Esophagus mucosa (tissue), 1 donor: ENCODE measurements at places on chromosomes 7 and 10. TPM values are rescaled to one million over a fixed set of nuclear protein-coding genes. Genes with fewer than 3 reads are reported as not detected.

The HOXA6 gene
- 1.7 TPM for total RNA-seq

The INPP5A gene
- total RNA-seq = 14.3 TPM

The STRA8 gene
- not detected for total RNA-seq

The CYP3A7 gene
- total RNA-seq = not detected

The TCERG1L gene
- 0.88 TPM for total RNA-seq

The ITPRID1 gene
- total RNA-seq = 0.28 TPM

The NPFFR1 gene
- total RNA-seq = 0.04 TPM

The COMMD3 gene
- total RNA-seq = 36.5 TPM

The GRM3 gene
- total RNA-seq = not detected

The GPC2 gene
- 0.20 TPM for total RNA-seq

- no peak for ATAC-seq
Observed at GRCh38 chr10:118036281-118036875, 10.4 kb downstream of the RAB11FIP2 start.

GRCh38 chr10:50629495-50630122, 5.9 kb upstream of the SGMS1 start:
- ATAC-seq = peak; percentile 40

DNA sequence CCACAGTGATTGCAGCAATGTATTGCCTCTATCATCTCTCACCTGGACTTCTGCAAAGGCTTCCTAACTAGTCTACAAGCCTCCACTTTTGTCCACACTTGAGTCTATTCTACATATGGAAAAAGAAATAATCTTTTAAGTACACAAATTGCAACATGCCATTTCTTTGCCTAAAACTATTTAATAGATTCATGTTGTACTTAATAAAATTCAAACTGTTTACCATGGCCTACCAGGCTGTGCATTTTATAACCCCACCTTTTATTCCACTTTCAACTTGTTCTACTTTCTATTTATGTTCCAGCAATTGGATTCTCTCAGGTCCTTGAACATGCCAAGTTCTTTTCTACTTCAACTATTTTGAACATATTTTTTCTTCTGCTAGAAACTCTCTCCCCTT, 128.7 kb downstream of the GPR85 start:
- ATAC-seq = no peak

- ATAC-seq = peak; percentile 82
Observed at GRCh38 chr7:140214075-140214684, 37.4 kb upstream of the KDM7A start.

- no peak for ATAC-seq
Observed at GRCh38 chr10:128723631-128724205, 597.5 kb upstream of the MKI67 start.

DNA sequence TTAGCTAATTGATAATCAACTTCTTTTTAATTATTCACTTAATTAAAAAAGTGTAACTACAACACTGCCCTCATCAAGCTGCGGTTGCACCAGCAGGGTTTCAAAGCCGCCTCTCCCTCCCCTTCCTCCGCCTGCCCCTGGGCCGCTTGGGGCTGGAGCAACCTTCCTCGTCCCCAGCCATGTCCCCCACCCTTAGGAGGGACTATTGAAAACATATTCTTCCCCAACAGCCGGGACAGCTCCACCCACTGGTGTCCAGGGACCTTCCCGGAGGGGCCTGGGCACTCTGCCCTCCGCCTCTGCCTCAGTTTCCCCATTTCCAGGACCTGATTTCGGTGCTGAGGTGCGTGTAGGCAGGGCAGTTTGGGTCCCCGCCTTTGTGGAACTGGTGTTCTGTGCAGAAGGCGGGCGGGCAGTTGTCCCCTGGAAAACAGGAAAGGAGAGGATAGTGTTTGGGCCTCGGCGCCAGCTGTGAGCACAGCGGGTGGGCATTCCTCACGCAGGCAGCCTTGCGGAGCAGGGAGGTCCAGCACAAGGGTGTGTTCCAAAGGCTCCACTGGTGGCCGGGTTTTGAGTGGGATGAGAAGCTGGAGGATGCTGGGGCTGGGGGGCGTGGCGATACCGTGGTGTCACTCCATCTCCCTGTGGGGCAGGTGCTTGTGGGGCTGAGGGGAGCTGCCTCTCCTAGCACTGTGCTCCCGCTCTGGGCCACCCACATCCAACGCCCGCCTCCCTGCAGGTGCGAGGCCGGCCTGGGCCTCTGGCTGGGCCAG, 15.7 kb downstream of the UNCX start:
- ATAC-seq = no peak

DNA sequence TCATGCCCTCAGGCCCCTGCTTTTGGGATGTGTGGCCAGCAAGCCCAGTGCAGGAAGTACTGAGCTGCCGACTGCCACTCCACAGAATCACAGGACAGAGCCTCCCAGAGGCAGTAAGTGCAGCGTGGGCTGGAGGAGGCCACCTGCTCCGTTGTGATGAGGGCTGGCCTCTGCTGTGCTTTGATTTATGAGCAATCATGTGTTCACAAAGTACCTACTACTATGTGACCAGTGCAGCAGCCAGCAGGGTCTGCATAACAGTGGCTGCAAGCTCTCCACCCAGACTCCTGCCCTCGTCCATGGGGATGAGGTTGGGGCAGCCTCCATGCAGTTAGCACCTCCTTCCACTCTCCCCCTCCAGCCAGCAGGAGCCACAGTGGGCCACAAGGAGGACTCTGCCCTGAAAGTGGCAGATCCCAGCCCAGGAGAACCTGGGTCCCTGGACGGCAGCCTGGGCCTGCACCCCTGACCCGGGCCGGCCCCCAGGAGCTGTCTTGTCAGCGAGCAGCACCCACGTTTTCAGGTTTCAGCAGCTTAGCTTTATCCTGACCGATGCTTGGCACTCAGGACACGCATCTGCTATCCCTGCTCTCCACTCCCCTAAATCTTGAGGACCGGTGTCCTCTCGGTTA, 37.7 kb upstream of the INSIG1 start:
- no peak for ATAC-seq

DNA sequence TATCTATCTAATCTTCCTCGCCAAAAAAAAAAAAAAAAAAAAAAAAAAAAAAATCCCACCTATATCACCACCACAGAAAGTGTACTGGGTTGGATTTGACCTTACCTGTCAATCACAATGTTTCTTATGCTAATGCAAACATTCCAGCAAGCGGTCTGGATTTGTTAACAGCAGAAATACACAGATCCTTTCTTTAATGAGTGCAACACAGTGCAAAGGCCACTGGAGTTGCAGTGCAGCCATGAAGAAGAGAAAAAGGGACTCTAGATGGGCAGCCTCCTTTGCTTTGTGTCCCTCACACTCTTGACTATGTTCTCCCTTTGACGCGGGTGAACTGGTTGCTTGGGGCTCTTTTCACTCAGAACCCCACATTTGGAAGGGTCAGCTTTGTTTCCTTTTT, 127.3 kb upstream of the PRKCQ start:
- ATAC-seq = no peak

DNA sequence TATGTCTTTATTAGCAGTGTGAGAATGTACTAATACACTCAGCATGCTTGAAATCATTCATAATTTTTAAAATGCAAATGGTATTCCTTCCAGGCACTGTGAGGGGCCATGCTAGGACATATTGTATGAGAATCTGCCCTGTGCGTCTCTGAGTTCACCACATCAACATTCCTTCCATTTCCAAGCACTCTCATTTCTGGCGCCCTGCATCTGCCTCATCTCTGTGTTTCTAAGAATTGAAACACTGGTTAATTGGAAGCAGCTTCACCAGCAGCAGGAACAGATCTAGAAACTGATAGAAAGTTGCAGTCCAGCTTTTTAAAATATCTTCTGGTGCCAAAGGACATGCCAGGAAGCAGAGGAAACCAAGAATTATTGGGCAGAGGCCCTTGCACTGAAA, 555.9 kb upstream of the DPP6 start:
- no peak for ATAC-seq

GRCh38 chr7:51316262-51316665, 345 bp downstream of the COBL start:
- ATAC-seq = peak; percentile 86

DNA sequence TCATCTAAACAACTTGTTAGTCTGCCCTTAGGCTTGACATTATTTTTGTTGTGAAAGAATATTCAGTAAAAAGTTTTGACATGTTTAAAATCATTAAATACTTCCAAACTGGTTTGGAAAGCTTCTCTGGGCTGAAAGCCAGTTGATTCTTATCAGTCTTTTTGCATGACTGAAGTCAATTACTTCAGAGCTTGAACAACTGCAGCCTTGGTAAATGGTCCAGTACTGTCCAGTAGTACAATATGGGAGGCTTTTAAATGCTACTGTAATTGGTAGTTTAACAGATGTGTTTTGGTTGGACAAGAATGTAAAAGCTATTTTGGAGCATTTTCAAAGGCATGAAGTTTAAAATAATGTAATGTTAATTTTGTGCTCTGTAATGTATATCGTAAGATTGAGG, 103.4 kb downstream of the SDK1 start:
- ATAC-seq = no peak

- peak; percentile 23 for ATAC-seq
Observed at GRCh38 chr10:80552151-80552646, 14.5 kb downstream of the SH2D4B start.

DNA sequence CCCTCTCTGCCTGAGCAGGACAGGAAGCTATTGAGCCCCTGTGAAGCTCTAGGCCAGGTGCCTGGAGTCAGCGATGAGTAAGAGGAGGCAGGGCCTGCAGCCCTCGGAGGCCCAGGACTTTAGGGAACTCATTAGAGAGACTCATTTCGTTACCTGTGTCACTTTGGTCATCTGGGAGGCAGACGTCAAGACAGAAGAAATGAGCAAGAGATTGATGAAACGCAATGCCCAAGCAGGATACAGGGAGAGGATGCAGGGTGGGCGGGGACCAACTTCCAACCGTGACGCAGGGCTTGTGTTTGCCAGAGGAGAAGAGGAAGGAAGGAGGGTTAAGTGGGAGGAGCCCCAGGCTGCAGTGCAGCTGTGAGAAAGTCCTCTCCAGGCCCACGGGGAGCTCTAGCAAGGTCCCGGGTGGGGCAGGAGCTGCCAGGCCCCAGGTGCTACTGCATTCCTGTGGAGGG, 26.4 kb upstream of the GNA12 start:
- ATAC-seq = peak; percentile 49
